ENCODE measurements at places on chromosomes 3 and 15. TPM values are rescaled to one million over a fixed set of nuclear protein-coding genes. Genes with fewer than 3 reads are reported as not detected.

FANCI gene
- 189 TPM for total RNA-seq

PHLDB2 gene
- total RNA-seq: 0.98 TPM

ZPLD1 gene
- total RNA-seq: not detected

P2RY1 gene
- total RNA-seq: 0.92 TPM

SLC25A20 gene
- 15.6 TPM for total RNA-seq

SCAMP5 gene
- total RNA-seq: 1.3 TPM

GOLGA8H gene
- not detected for total RNA-seq

PPP2R3A gene
- total RNA-seq: 0.49 TPM

GRCh38 chr15:66221126-66221525, 32.4 kb downstream of the MEGF11 start:
- H3K36me3 ChIP-seq: no peaks in the 10 kb centered on the region
- no peak overlapping the region for H3K4me3 ChIP-seq
- no peaks in the 10 kb centered on the region for H3K4me1 ChIP-seq
- no peak overlapping the region for H3K27ac ChIP-seq
- peaks cover 8% of the 10 kb centered on the region for H3K27me3 ChIP-seq

- DNase-seq: no peak
- H3K4me1 ChIP-seq: peaks cover 12% of the 10 kb centered on the region
- H3K36me3 ChIP-seq: no peaks in the 10 kb centered on the region
Observed at GRCh38 chr3:106056931-106057330, 188.1 kb upstream of the CBLB start.

DNA sequence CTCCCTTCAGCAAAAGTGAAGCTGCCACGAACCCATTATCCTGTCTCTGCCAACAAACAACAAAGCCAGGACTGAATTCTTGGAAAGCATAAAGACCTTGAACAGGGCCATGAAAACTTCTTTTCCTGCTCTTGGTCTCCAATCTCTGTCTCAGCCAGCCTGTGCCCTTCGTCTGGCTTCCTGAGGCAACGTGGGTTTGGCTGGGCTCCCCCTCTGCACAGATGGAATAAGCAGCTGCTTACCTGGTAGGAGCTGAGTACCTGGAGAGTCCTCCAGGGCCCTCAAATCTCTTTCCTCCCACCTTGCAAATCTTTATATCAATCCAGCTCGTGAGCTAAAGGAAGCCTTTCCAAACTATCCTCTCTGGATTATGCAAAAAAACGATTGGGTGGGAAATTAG, 97.6 kb upstream of the PSMD6 start:
- H3K4me1 ChIP-seq: no peaks in the 10 kb centered on the region
- H3K36me3 ChIP-seq: no peaks in the 10 kb centered on the region
- no peak overlapping the region for H3K27ac ChIP-seq
- no peaks in the 10 kb centered on the region for H3K27me3 ChIP-seq
- H3K4me3 ChIP-seq: no peak overlapping the region

GRCh38 chr15:87731630-87732029, 524.9 kb downstream of the NTRK3 start:
- H3K4me3 ChIP-seq: no peak overlapping the region
- no peak for DNase-seq
- H3K4me1 ChIP-seq: peaks cover 5% of the 10 kb centered on the region
- no peaks in the 10 kb centered on the region for H3K27me3 ChIP-seq
- no peak overlapping the region for H3K27ac ChIP-seq

- no peak for DNase-seq
- H3K4me1 ChIP-seq: peaks cover 14% of the 10 kb centered on the region
- peaks cover 1% of the 10 kb centered on the region for H3K36me3 ChIP-seq
Observed at GRCh38 chr3:15404767-15405166, 22.6 kb downstream of the METTL6 start.
